ENCODE measurements at places on chromosomes 12 and 14.

GRCh38 chr12:61863811-61864210 is 396.4 kb upstream of the USP15 start:
- no peaks in the 10 kb centered on the region for H3K4me1 ChIP-seq
- H3K27me3 ChIP-seq = no peaks in the 10 kb centered on the region
- no peak for DNase-seq
- no peak overlapping the region for H3K4me3 ChIP-seq
- no peaks in the 10 kb centered on the region for H3K36me3 ChIP-seq

- DNase-seq = no peak
- peak overlapping the region; percentile 55 for H3K27ac ChIP-seq
- no peak overlapping the region for H3K4me3 ChIP-seq
Measured at GRCh38 chr14:59317798-59318505, 129.5 kb downstream of the DAAM1 start.

DNA sequence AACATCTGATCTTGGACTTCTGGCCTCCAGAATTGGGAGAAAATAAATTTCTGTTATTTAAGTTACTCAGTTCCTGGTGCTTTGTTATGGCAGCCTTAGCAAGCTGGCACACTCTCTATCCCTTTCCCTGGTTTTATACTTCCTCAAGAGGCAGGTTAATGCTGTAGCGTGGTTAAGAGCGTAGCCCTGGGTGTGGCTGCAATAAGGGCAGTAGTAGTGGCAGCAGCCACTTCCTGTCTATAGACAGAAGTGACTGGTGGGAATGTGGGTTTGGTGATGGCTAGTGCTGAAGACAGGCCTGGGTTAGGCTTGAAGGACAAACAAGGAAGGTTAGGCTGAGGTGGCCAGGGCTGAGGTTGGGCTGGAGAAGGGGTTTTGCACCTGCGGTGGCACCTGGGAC is 3.6 kb upstream of the LGALS3 start:
- H3K4me3 ChIP-seq = no peak overlapping the region
- peaks cover 52% of the 10 kb centered on the region for H3K4me1 ChIP-seq
- H3K27me3 ChIP-seq = no peaks in the 10 kb centered on the region
- peak overlapping the region; percentile 60 for H3K27ac ChIP-seq
- H3K36me3 ChIP-seq = no peaks in the 10 kb centered on the region

DNA sequence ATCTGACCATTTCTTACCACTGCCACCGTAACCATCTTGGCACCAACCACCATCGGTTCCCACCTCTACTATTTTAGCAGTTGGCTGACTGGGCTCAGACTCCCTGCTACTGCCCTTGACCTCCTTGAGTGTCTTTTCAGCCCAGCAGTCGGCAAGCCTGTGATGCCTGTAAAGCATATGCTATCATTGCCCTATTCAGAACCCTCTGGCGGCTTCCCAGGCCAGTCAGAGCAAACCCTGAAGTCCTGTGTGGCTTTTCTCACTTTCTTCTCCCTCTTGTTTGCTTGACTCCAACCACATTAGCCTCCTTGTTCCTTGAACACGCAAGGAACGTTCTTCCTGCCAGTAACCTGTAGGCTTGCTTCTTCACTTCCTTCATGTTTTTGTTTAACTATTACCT is 6.2 kb downstream of the IRAK3 start:
- no peak overlapping the region for H3K4me3 ChIP-seq
- H3K36me3 ChIP-seq = no peaks in the 10 kb centered on the region
- no peak overlapping the region for H3K27ac ChIP-seq
- peaks cover 55% of the 10 kb centered on the region for H3K4me1 ChIP-seq
- no peaks in the 10 kb centered on the region for H3K27me3 ChIP-seq
- no peak for DNase-seq

DNA sequence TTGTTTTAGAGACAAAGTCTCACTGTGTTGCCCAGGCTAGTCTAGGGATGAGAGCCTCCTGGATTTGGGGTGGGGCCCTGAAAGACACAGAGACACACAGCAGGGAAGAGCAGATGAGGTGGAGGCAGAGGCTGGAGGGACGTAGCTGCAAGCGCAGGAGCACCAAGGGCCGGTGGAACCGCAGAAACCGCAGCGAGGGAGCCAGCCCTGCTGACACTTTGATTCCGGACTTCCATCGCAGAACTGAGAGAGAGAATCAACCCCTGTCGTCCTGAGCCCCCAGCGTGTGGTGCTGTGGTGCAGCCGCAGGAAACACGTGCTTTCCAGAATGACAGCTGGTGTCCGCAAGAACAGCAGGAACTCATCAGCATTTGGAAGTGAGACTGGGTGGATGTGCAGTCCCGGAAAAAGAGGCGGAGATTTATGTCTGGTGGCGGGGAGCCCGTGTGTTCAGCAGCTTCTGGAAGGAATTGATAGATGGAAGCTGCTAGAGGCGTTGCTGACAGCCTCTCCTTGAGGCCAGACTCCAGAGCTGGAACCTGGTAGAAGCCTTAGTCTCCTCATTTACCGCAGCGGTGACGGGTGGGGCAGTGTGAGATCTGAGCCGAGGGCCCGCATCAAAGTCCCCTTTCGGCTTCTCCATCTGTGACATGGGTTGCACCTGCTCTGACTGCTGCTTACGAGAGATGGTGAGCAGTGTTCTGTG is 21.9 kb upstream of the KLC1 start:
- peak overlapping the region; percentile 17 for H3K4me3 ChIP-seq
- H3K4me1 ChIP-seq = peaks cover 17% of the 10 kb centered on the region
- no peaks in the 10 kb centered on the region for H3K36me3 ChIP-seq
- no peak overlapping the region for H3K27ac ChIP-seq
- H3K27me3 ChIP-seq = no peaks in the 10 kb centered on the region

GRCh38 chr14:22939684-22940083 is 10.5 kb upstream of the PRMT5 start:
- no peaks in the 10 kb centered on the region for H3K4me1 ChIP-seq
- H3K27me3 ChIP-seq = no peaks in the 10 kb centered on the region
- H3K36me3 ChIP-seq = peaks cover 6% of the 10 kb centered on the region
- DNase-seq = no peak
- H3K4me3 ChIP-seq = no peak overlapping the region

DNA sequence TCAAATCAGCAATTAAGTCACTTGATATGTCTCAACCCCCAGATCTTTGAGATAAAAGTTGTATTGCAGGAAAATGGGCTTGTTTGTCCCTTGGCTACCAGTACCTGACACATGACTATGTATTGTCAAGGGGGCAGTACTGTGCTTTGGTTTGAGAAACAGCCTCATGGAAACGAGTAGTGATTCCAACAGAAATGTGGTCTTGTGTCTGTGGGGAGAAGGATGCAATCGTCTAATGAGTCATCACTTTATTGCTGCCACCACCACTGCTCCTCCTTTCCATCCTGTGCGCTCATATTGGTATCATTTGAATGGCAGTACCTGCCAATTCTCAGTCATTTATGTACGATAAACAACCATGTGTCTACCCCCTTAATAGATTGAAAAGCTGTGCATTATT is 72.8 kb upstream of the ARHGAP5 start:
- no peak overlapping the region for H3K27ac ChIP-seq
- no peaks in the 10 kb centered on the region for H3K36me3 ChIP-seq
- no peak overlapping the region for H3K4me3 ChIP-seq
- no peak for DNase-seq
- no peaks in the 10 kb centered on the region for H3K27me3 ChIP-seq

- H3K36me3 ChIP-seq = no peaks in the 10 kb centered on the region
- no peak for DNase-seq
- H3K4me3 ChIP-seq = peak overlapping the region; percentile 82
- H3K27me3 ChIP-seq = no peaks in the 10 kb centered on the region
Measured at GRCh38 chr14:73057944-73058223, 450 bp upstream of the RBM25 start.

- no peaks in the 10 kb centered on the region for H3K27me3 ChIP-seq
- H3K27ac ChIP-seq = no peak overlapping the region
- no peak overlapping the region for H3K4me3 ChIP-seq
- H3K36me3 ChIP-seq = no peaks in the 10 kb centered on the region
- H3K4me1 ChIP-seq = peaks cover 4% of the 10 kb centered on the region
Measured at GRCh38 chr12:45742590-45742989, 13.1 kb downstream of the ARID2 start.

DNA sequence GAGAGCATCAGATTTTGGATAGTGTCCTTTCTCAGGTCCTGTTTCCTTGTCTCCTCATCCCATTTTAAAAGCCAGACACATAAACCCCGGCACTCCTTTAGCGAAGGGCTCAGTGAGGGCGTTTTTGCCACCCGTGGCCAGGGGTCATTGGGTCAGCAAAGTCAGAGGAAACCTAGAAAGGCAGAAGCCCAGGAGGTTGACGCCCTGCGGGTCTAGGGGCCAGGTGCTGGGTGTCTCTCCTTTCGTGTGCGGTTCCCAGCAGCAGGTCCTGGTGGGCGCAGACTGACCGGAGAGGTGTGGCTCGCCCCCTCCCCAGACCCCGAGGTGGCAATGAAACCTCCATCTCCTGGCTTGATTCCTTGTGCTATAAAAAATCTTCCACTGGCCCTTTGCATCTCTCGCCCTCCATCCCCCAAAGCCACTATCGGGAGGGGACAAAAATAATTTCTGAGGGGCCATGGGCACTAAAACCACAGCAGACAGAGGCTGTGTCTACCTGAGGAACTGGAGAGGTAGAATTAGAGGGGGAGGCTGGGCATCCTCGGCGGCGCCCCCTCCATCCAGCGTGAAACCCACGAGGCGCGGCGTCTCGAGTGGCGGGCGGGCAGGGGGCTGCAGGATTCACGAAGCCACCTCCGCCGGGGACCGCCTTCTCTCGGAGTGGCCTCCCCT is 858 bp upstream of the FRMD6 start:
- DNase-seq = no peak
- H3K4me3 ChIP-seq = peak overlapping the region; percentile 81
- H3K4me1 ChIP-seq = no peaks in the 10 kb centered on the region
- no peaks in the 10 kb centered on the region for H3K36me3 ChIP-seq
- H3K27ac ChIP-seq = peak overlapping the region; percentile 98

DNA sequence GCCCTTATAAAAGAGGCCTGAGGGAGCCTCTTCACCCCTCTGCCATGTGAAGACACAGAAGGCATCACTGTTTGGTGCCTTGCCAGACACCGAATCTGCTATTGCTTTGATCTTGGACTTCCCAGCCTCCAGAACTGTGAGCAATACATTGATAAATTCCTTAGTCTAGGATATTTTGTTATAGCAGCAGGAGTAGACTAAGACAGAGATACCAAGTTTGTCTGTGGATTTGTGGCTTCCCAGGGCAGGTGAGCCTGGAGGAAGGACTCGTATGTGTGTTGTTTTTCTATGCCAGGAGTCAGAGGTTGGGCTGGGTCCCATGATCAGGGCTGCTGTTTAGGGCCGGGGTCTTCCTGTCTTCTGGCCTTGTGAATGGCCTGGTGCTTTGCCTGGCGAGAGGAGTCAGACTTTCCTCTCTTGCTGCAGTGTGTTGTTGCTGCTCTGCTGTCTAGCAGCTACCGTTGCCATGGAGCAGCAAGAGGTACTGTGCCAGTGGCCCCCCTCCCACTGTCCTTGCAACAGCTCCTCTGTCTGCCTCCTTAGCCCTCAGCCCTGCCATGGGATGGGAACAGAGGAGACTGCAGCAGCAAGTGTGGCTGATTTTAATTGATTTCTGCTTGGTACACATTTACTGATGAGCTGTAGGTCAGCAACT is 111.2 kb downstream of the CHST11 start:
- no peak overlapping the region for H3K27ac ChIP-seq
- H3K27me3 ChIP-seq = no peaks in the 10 kb centered on the region
- H3K4me1 ChIP-seq = peaks cover 15% of the 10 kb centered on the region
- no peak for DNase-seq
- no peak overlapping the region for H3K4me3 ChIP-seq

GRCh38 chr12:24099576-24099975 is 150.1 kb upstream of the SOX5 start:
- H3K27ac ChIP-seq = no peak overlapping the region
- H3K27me3 ChIP-seq = no peaks in the 10 kb centered on the region
- DNase-seq = no peak
- no peak overlapping the region for H3K4me3 ChIP-seq

DNA sequence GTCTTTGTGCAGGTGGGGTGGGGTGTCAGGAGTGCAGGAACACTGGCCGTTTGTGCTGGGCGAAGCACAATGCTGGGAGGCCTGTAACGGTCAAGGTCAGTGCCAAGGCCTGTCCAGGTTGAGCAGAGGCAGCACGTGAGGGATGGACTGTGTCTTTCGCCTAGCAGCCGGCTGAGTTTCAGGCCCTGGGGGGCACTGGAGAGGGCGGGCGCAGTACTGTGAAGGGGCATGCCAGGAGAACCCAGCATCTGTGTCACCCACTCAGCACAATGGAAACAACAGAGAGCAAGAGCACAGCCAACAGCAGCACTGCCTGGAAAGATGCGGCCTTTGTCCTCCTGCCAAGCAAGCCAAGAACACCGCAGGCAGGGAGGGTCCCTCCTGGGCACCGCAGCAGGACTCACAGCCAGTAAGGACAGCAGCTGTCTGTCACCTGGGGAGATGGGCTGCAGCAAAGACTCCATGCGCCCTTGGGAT is 25.2 kb downstream of the SLC25A47 start:
- H3K4me1 ChIP-seq = no peaks in the 10 kb centered on the region
- H3K27me3 ChIP-seq = no peaks in the 10 kb centered on the region
- H3K36me3 ChIP-seq = peaks cover 73% of the 10 kb centered on the region

DNA sequence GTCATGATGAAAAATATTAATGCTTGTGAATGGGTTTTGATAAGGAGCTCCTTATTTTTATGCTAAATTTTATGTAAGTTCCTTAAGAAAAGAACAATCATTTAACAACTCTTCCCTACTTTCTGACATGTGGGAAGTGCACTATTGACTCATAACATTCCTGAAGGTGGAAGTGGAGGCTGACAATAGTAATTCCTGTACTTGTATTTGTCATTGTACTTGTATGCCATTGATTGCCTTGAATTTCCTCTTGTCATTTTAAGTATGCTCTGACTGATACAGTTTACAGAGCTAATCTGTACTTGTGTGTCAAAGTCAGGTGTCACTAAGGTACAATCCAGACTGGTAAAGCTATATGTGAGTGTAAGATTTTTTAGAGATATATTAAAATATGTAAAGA is 440.0 kb downstream of the SLC16A7 start:
- H3K27me3 ChIP-seq = no peaks in the 10 kb centered on the region
- H3K27ac ChIP-seq = no peak overlapping the region
- no peaks in the 10 kb centered on the region for H3K36me3 ChIP-seq
- no peak for DNase-seq

GRCh38 chr14:49876563-49877127 is 16.2 kb upstream of the ARF6 start:
- no peak overlapping the region for H3K4me3 ChIP-seq
- no peak overlapping the region for H3K27ac ChIP-seq
- H3K4me1 ChIP-seq = no peaks in the 10 kb centered on the region
- H3K27me3 ChIP-seq = no peaks in the 10 kb centered on the region
- DNase-seq = no peak

GRCh38 chr14:96349286-96350075 is 13.7 kb downstream of the ATG2B start:
- H3K27me3 ChIP-seq = no peaks in the 10 kb centered on the region
- no peak overlapping the region for H3K27ac ChIP-seq
- peaks cover 3% of the 10 kb centered on the region for H3K36me3 ChIP-seq
- no peak overlapping the region for H3K4me3 ChIP-seq
- DNase-seq = no peak
- H3K4me1 ChIP-seq = no peaks in the 10 kb centered on the region

GRCh38 chr12:178829-179109 is 35.2 kb downstream of the SLC6A12 start:
- no peak overlapping the region for H3K27ac ChIP-seq
- H3K36me3 ChIP-seq = no peaks in the 10 kb centered on the region
- peaks cover 6% of the 10 kb centered on the region for H3K4me1 ChIP-seq
